H7 (cell line): ENCODE measurements at places on chromosomes 4 and X. TPM values are rescaled to one million over a fixed set of nuclear protein-coding genes. Genes with fewer than 3 reads are reported as not detected.

Gene CYP2U1
- total RNA-seq: 1.5 and 1.7 TPM in 2 replicates

Gene TSC22D3
- total RNA-seq: 46.2 and 55.0 TPM in 2 replicates

Gene ERAS
- total RNA-seq: 0.21 TPM in 1 of 2 replicates, not detected in the other

Gene SERTM2
- 0.17 and 0.30 TPM in 2 replicates for total RNA-seq

Gene PARM1
- 2.5 TPM in 2 replicates for total RNA-seq

Gene MAGEA9
- not detected in 2 replicates for total RNA-seq

Gene FATE1
- 0.11 TPM in 1 of 2 replicates, not detected in the other for total RNA-seq

Gene AP1S2
- total RNA-seq: 287 and 472 TPM in 2 replicates

DNA sequence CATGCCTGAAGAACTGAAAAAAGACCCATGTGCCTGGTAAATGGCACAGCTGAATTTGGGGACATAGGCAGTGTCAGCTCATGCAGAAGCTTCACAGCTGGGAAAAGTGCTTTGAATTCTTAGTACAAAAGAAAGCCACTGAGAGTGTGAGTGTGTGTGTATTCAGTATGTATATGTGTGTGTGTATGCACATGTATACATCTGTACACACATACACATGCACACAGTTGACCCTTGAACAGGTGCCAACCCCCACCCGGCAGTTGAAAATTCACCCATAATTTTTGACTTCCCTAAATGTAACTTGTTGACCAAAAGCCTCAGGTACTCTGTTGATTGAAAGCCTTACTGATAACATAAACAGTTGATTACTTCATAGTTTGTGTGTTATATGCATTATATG is 49.5 kb upstream of the ENPP6 start:
- no peak for DNase-seq

DNA sequence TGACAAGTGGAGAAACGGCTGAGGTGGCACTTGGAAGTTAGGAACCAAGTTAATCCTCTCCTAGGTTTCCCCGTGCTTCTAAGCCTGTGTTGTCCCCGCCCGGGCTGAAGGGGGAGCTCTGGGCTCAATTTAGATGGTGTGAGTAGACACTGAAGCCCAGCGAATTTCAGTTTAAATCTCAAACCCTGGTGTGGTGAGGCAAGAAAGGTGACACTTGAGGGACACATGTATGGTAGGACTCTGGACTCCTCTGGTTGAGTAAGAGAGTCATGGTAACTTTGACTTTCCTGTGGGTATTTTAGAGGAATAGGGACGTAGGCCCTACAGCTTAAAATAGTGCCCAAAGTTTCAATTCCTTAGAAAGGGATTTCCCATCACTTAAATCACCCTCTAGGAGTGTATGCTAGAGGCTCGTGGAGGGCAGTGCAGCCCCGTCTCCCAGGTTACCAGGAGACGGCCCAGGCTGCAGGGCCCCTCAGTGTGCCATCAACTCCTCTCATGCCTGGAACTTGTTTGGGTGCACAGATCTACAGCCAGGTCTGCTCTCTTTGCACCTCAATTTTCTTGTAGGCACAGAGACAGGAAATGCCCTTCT is 24.0 kb downstream of the HAND2 start:
- peak; percentile 89 for DNase-seq

DNA sequence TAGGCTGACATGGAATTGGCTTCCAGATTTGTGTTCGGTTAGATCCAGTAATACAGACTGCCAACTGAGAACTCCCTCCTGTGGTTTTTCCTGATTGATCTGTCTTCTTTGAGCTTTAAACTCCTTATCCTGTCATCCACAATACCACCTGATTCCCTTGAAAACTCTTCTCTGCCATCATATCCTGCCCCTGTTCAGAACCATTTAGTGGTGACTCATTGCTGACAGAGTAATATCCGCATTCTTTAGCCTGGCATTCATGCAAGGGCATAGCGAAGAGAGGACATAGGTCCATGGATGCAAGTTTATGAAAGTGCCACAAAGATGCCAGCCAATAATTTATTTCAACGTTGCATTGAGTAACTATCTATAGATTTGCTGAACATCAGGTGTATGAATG is 76.6 kb downstream of the ITIH6 start:
- no peak for DNase-seq

DNA sequence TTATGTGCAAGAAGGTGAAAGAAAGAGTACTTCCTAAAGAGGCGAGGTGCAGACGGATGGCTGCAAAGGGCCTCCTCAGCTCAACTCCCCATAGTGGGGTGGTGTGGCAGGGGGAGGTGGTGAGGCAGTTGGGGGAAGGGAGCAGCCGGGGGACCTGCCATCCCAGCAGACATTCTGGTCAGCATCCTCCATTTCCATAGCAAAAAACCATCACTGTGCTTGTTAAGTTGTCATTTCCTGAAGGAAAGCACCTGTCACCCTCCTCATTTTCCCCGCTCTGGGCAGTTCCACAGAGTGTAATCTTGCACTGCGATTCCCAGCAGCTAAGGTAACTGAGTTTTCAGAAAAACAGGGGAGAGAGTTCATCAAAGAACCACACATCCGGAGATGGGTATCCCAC is 51.5 kb downstream of the TSPAN5 start:
- peak; percentile 48 for DNase-seq

- DNase-seq: peak; percentile 80
Observed at GRCh38 chr4:119300101-119300978, 21.6 kb downstream of the FABP2 start.

- no peak for DNase-seq
Observed at GRCh38 chr4:138202686-138203085, 39.5 kb downstream of the SLC7A11 start.

DNA sequence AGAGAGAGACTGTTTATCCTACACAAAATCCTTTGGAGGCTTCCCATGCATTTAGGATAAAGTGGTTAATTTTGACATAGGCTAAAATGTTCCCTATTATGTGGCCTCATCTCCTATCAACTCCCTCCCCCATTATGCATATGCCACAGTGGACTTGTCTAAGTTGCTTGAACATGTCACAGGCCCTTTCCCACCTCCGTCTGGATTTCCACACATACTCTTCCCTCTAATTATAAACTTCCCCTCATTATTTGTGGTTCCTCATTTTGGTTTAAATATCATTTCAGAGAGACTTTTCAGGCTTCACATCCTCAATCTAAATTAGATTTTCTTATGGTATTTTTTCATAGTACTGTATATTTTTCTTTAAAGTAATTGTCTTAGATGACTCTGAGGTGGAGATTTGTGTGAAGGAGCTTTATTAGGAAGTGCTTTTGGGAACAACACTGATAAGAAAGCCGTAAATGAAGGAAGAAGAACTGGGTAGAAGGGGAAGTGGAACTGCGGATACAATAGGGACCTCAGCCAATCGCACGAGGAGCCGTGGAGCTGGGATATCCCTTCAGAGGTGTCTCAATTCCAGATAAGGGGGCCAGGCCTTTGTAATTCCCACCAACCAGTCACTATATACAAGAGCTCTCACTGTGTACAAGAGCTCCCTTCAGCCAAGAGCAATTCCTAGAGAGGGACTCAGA is 7.9 kb downstream of the C4orf17 start:
- DNase-seq: no peak

DNA sequence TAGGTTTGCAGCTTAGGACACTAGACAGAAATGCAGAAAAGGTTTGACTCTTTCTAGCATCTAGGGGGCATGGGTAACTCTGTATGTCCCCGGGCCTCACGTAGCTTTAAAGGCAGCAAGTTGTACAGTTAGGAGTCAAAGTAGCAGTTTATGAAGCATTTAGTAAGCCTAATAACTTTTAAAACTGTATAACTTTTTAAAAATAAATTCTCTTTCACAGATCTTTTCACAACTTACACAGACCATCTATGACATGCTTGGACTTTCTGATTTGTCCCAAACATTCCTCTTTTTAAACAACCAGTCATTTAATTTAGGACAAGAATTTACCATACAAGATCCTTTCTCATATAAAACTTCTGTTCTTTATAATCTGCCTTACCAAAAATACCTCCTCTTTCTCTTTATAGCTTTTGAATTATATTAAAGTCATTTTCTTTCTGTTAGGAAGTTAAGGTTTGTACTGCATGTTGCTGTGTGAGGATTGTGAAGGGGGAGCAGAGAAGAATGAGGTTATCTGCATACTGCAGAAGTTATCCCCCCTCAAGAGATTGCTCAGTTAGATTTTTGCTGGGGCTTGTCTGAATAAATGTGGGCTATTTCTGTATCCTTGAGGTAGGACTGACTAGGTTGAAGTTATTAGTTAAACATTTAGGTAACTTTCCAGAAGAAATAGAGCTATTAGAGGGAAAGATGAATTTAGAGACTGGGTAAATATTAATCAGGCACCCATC is 94.3 kb downstream of the CPE start:
- DNase-seq: no peak

DNA sequence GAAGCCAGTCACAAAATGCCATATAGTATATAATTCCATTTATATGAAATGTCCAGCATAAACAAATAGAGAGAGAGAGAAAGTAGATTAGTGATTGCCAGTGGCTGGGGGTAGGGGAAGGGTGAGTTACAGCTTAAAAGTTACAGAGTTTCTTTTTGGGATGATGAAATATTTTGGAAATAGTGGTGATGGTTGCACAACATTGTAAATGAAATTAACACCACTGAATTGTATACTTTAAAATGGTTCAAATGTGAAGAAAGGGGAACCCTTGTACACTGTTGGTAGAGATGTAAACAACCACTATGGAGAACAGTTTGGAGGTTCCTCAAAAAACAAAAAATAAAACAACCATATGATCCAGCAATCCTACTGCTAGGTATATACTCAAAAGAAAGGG is 131.2 kb upstream of the GPC4 start:
- no peak for DNase-seq

- no peak for DNase-seq
Observed at GRCh38 chr4:16817286-16817685, 81.2 kb downstream of the LDB2 start.

- DNase-seq: no peak
Observed at GRCh38 chr4:156870131-156870530, 101.5 kb downstream of the PDGFC start.

- peak; percentile 63 for DNase-seq
Observed at GRCh38 chr4:182807346-182807745, 109.8 kb downstream of the DCTD start.

DNA sequence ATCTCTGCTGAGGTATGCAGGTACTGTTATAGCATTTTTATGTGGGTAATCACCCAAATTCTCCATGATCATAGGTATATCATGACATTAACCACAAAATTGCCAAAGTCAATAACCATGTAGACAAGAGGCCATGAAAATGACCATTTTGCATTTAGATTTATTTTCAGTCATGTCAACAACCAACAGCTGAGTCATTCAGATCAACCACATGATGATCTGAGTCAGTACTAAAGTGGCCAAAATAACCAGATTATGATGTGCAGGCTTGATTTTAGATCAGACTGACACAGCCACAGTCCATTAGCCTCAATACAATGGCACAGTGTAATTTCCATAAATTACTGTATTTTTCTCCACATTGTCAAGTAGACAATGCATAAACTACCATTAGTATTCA is 240.5 kb downstream of the GRIA3 start:
- DNase-seq: no peak

- no peak for DNase-seq
Observed at GRCh38 chrX:82765811-82766210, 742.3 kb upstream of the POU3F4 start.

- no peak for DNase-seq
Observed at GRCh38 chrX:83529950-83530349, 21.9 kb downstream of the POU3F4 start.

GRCh38 chr4:112898357-112899141 is 150.9 kb upstream of the ANK2 start:
- no peak for DNase-seq

- no peak for DNase-seq
Observed at GRCh38 chrX:17042037-17042436, 95.6 kb downstream of the REPS2 start.

GRCh38 chr4:184641022-184641421 is 8.2 kb downstream of the CASP3 start:
- DNase-seq: no peak

- DNase-seq: peak; percentile 95
Observed at GRCh38 chr4:54657551-54658251, at the start of gene KIT. Gene KIT (plus strand): TSS chr4:54657957. CDS start chr4:54658015, 58 bp downstream.

DNA sequence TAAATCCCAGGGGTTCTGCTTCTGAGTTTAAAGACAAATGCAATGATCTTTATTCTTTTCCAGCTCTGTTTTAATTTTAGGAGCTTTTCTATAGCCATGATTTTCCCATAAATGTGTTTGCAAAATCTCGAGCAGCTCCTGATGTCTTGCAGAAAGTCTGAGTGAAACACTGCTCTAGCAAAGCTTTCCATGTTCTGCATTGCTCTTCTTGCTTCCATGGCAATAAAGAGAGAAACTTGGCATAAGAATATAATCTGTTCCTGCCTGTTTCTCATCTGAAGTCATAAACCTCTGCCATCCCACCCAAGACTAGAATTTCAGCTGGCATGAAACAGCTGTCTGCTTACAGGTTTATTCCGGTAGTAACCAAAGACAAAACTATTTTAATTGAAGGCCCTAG is 254.5 kb downstream of the SPRY1 start:
- no peak for DNase-seq

DNA sequence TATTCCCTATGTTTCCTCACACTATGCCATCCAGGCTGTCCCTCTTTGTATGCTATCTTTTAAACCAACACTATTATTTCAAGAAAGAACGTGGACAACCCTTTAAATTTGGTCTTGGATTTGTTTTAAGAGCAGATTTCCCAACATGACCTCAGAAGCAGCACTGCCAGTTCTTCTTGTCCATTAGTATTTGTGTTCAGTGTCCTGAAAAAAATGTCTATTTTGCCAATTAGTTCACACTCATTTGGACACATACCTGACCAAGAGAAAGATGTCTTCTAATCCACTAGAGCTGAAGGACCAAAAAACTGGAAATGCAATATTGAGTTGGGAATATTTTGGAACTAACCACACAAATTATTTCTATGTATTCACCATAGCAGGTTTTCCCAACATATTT is 223.2 kb upstream of the CNKSR2 start:
- no peak for DNase-seq

DNA sequence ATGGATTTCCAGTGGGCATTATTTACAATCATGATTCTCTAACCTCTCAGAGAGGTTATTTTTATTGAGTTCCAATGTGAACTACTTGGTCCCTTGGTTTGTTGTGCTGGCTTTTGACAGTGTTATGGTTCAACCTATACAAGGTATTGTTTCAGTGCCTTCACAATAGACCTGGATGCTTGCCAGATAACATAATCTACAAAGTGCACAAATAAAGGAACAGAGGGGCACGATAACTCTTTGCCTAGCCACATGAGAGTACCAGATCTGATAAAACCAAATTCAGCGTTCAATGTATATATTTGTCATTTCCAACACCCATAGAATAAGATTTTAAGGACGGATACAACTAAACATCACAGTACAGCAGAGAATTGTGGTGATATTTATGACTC is 120.8 kb downstream of the RASL11B start:
- DNase-seq: no peak

- no peak for DNase-seq
Observed at GRCh38 chrX:134619838-134620237, 38.4 kb downstream of the PLAC1 start.
